ENCODE measurements at places on chromosomes 16 and 17.

DNA sequence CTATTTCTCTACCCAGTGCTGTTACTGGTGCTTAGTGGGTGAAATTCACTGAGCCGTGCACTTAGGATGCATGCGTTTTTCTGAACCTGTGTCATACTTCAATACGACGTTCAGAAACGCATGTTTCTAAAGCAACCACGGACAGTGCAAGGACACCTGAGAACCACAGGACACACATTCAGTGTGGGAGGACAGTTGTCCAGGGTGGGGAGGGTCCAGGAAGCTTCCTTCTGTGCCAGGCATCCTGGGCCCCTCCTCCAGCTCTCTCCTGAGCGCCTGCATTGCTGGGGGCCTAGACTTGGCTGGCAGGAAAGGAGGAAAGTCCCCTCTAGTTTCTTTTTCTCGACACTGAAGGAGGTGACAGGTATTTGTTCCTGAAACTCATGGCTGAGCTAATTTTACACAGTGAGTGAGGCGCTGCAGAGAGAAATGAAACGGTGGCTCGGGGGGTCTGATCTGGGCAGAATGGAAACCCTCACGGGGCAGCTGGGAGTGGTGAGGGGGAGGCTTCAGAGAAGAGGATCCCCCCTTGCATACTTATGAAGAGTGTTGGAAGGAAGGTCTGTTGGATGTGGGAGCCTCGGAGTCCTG is 89.9 kb downstream of the IRF8 start:
- no peak for DNase-seq

DNA sequence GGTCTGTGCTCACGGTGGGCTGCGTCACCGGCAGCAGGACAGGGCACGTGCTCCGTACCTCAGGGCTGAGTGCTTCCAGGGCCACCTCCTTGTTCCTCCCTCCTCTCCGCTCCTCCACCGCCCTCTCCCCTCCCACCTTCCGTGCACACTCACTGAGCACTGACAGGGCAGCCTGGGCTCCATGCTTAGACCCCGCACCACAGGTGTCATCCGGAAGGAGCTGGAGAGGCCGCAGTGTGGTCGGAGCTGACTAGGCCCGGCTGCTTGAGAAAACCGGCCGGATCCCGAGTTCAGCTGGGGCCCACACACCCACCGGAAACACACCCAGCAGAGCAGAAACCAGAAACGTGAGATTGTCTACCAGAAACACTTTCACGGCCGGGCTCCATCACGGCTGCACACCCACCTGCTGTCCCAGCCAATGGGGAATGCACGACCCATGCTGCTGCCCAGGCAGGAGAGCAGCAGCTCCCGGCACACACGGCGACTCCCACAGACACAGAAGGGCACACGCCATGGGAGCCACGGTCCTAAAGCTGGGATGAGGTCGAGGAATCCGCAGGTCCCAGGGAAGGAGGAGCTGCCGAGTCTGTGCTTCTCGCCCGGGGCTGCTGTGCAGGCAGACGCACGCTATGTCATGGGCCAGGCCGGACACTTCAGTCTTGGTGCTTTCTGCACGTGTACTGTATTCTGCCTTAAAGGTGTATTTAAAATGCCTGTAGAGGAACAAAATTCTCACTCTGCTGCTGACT is 55.0 kb upstream of the ZNF469 start:
- DNase-seq: no peak

DNA sequence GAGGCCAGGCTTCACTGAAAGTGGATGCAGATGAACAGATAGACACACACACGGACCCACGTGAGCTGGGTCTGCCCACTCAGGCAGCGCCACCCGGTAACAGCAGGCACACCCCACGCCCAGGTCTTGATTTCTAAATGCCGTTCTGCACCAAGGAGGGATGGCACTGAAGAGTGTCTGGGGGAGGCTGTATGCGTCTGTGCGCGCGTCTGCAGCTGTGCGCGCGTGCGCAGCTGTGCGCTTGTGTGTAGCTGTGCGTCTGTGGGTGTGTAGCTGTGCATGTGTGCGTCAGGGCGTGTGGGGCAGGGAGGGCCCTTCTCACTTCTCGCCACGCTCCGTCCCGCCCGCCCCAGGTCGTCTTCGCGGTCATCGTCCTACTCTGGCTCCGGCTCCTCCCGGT is 15.5 kb upstream of the IL17C start:
- no peak for DNase-seq

DNA sequence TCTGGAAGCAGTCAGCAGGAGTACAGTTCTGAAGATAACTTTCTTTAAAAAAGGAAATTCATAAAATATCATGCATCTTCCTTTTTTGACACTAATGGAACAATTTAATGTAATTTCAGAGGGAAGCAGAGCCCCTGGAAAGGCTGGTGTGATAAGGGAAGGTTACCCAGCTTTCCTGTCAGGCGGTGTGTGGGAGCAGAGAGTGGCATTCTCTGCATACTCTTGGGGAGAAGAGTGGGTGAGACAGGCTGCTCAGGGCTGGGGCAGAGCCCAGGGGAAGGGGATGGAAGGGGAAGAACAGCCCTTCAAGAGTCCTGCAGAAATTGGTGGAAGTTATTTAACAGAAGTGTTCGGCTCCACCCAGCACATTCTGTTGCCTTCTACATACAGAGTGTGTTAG is 84.7 kb downstream of the PRKCB start:
- no peak for DNase-seq
